Lung microvascular endothelial cell (primary cell): ENCODE measurements at places on chromosomes 11 and 22. TPM values are rescaled to one million over a fixed set of nuclear protein-coding genes. Genes with fewer than 3 reads are reported as not detected.

Gene MS4A14
- total RNA-seq = not detected in 2 replicates

Gene KMT5B
- 15.7 and 25.0 TPM in 2 replicates for total RNA-seq

Gene BTG4
- total RNA-seq = not detected in 2 replicates

Gene OR8H1
- total RNA-seq = not detected in 2 replicates

Gene ZNHIT2
- 4.6 and 9.7 TPM in 2 replicates for total RNA-seq

Gene RASD2
- not detected in 2 replicates for total RNA-seq

Gene CCDC89
- total RNA-seq = under 0.01 TPM in 1 of 2 replicates, not detected in the other

Gene PGA3
- not detected in 2 replicates for total RNA-seq

Gene GPR137
- total RNA-seq = 5.2 and 9.7 TPM in 2 replicates

Gene TNKS1BP1
- total RNA-seq = 39.2 and 44.6 TPM in 2 replicates

Gene OR52E8
- not detected in 2 replicates for total RNA-seq

Gene SLC6A5
- total RNA-seq = not detected in 2 replicates

Gene LDHAL6A
- total RNA-seq = not detected in 2 replicates

Gene CRYBB2
- under 0.01 TPM in 1 of 2 replicates, not detected in the other for total RNA-seq

Gene OR52A5
- total RNA-seq = not detected in 2 replicates

Gene DLG2
- 0.40 and 0.44 TPM in 2 replicates for total RNA-seq

Gene OR51I1
- not detected in 2 replicates for total RNA-seq

Gene TMEM25
- total RNA-seq = 13.7 and 23.4 TPM in 2 replicates

Gene NRXN2
- total RNA-seq = under 0.01 TPM in 1 of 2 replicates, not detected in the other

Gene MS4A15
- total RNA-seq = not detected in 2 replicates

Gene GSTT2B
- 0.65 and 4.0 TPM in 2 replicates for total RNA-seq

Gene CARD18
- total RNA-seq = not detected in 2 replicates

Gene LYVE1
- 101 and 140 TPM in 2 replicates for total RNA-seq

Gene MS4A4A
- not detected in 2 replicates for total RNA-seq

Gene CPT1A
- total RNA-seq = 71.5 and 115 TPM in 2 replicates

Gene RASSF10
- total RNA-seq = 0.60 and 1.5 TPM in 2 replicates

Gene OR51B4
- total RNA-seq = not detected in 2 replicates

Gene C1QTNF4
- 0.22 and 0.40 TPM in 2 replicates for total RNA-seq

Gene CHRM4
- total RNA-seq = under 0.01 TPM in 1 of 2 replicates, not detected in the other

Gene GPHA2
- total RNA-seq = not detected in 2 replicates

Gene CHRDL2
- 0.65 TPM in 1 of 2 replicates, not detected in the other for total RNA-seq

Gene DNAJB13
- not detected in 2 replicates for total RNA-seq

Gene SNX32
- under 0.01 and 0.44 TPM in 2 replicates for total RNA-seq

Gene RNH1
- total RNA-seq = 165 and 169 TPM in 2 replicates

Gene LMNTD2
- total RNA-seq = 1.1 and 1.4 TPM in 2 replicates

Gene TYR
- total RNA-seq = not detected in 2 replicates

Gene VSIG10L2
- total RNA-seq = not detected in 2 replicates

Gene SOX6
- under 0.01 TPM in 2 replicates for total RNA-seq

Gene E2F8
- 0.20 and 0.44 TPM in 2 replicates for total RNA-seq

Gene LAYN
- 75.2 and 143 TPM in 2 replicates for total RNA-seq

Gene OR4A16
- not detected in 2 replicates for total RNA-seq

Gene MEI1
- 0.40 and 2.8 TPM in 2 replicates for total RNA-seq
